Activated B cell treated with CpG ODN at 0.5 μM for 24 hours (primary cell): ENCODE measurements at places on chromosomes 7 and 10. TPM values are rescaled to one million over a fixed set of nuclear protein-coding genes. Genes with fewer than 3 reads are reported as not detected.

GRCh38 chr10:17913604-17914003 lies 38.1 kb upstream of the SLC39A12 start:
- DNase-seq: no peak

VWDE gene
- not detected in 2 replicates for total RNA-seq

- DNase-seq: no peak
These were observed 31.5 kb downstream of the MBL2 start for GRCh38 chr10:52740913-52741675.

DNA sequence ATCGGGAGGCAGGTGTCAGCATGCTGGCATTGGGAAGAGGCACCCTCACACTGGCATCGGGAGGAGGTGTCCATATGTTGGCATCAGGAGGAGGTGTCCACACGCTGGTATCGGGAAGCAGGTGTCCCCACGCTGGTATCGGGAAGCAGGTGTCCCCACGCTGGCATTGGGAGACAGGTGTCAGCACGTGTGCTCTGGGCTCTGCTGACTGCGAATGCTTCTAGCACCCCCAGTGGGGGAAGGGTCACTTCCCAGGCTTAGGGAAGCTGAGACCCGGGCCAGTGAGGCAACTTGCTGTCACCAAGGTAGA lies 92.5 kb upstream of the IKZF1 start:
- DNase-seq: no peak

GRCh38 chr10:132699411-132700155 lies 86.4 kb downstream of the NKX6-2 start:
- no peak for DNase-seq

DNA sequence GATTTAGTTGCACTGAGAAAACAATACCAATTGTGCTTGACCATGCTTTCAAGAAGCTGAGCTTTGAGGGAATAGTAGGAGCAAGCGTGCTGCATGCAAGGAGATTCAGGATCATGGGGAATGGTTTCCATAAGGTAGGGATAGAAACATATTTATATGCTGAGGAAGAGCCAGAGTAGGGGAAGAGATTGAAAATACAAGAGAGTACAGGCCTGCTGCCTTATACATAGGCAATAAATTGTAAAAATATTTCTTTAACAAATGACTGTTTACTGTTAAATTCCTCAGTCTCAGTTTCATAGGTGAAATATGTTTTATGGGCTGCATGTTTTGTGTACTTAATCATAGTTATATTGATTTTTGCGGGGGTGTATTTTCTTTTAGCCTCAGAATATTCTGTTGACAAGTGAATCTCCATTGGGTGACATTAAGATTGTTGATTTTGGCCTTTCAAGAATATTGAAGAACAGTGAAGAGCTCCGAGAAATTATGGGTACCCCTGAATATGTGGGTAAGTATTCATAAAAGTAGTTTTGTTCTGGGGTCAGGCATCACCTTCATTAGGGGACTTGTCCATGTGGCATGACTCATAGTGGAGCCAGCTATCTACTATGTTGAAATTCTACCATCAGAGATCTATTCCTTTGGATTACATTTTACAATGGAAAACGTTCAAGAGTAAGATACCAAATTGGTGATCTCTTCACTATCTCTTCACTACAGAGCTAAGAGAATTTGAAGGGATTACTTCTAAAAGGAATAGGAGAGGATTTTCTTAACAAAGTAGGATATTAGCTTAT lies 36.5 kb downstream of the STK17A start:
- DNase-seq: no peak

GRCh38 chr7:24825381-24825794 lies 68.1 kb upstream of the GSDME start:
- DNase-seq: no peak
